Left colon (tissue), 2 donors: ENCODE measurements at places on chromosomes 3 and 15. TPM values are rescaled to one million over a fixed set of nuclear protein-coding genes. Genes with fewer than 3 reads are reported as not detected.

GRCh38 chr3:188446766-188447165, 292.8 kb downstream of the LPP start:
- no peak for DNase-seq

- DNase-seq, result no peak
Observed at GRCh38 chr3:154217671-154218070, 96.5 kb downstream of the ARHGEF26 start.

GRCh38 chr3:117144853-117145252, 435.3 kb downstream of the TUSC7 start:
- DNase-seq, result no peak

DNA sequence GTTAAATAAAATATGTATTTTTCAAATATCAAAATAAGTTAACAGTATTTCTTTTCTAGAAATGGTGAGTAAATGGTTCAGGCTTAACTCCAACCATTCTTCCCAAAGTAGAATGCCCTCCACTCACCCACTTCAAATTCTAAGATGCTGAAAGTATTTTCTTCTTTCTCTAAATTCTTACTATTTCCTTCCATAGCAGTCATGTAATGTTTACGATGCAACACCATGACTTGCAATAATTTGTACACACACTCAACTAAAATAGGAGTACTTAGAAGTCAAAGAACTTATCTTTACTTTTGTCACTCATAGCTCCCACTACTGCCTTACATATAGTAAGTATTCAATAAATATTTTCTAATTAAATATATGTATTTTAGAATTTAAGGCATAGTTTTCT, 65.0 kb downstream of the AQR start:
- no peak for DNase-seq

DNA sequence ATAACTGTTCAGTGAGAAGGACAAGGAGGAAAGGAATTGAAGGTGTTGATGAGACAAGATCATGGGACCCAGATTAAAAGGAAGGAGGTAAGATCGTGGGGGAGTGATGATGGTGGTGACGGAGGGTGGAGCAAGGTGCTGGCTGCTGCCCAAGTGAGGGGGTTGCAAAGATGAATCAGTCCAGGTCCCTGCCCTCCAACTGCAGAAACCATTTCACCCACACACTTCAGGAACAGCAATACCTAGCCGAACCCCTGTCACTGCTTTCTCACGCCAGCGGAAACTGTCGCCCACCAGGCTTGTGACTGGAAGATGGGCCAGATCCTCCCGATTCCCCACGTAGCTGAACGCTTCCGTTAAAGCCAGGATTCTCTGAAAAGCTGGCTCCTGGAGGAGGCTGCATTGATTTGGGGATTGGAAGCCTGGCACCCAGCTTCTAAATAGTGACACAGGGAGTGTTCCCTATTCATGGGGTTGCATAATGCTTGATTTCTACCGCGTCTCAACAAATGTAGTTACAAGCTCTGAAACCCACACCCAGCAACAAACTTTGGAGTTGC, 3.2 kb upstream of the LSG1 start:
- DNase-seq, result no peak

GRCh38 chr3:150129166-150129565, 158.5 kb upstream of the PFN2 start:
- no peak for DNase-seq

GRCh38 chr3:178343433-178344038, 192.7 kb upstream of the KCNMB2 start:
- DNase-seq, result peak; percentile 91

GRCh38 chr3:194022816-194023215, 113.1 kb upstream of the HES1 start:
- DNase-seq, result no peak

The SEMA6D gene
- 52.6 TPM for total RNA-seq

The SUCNR1 gene
- 0.47 TPM for total RNA-seq

The FSTL1 gene
- 34.4 TPM for total RNA-seq

The CPLX3 gene
- total RNA-seq, result not detected

The CAPN3 gene
- 13.8 TPM for total RNA-seq

The TIPIN gene
- total RNA-seq, result 7.8 TPM
